ENCODE measurements at places on chromosomes 3 and 15. TPM values are rescaled to one million over a fixed set of nuclear protein-coding genes. Genes with fewer than 3 reads are reported as not detected.

SCN11A gene
- not detected for total RNA-seq

DNAJC17 gene
- 58.3 TPM for total RNA-seq

NXPE3 gene
- 23.1 TPM for total RNA-seq

HDDC3 gene
- 7.2 TPM for total RNA-seq

C2CD4A gene
- not detected for total RNA-seq

ESYT3 gene
- total RNA-seq = under 0.01 TPM

PPCDC gene
- 13.3 TPM for total RNA-seq

All from IMR-90 (cell line).